ENCODE measurements at places on chromosomes 7 and 10. TPM values are rescaled to one million over a fixed set of nuclear protein-coding genes. Genes with fewer than 3 reads are reported as not detected.

DNA sequence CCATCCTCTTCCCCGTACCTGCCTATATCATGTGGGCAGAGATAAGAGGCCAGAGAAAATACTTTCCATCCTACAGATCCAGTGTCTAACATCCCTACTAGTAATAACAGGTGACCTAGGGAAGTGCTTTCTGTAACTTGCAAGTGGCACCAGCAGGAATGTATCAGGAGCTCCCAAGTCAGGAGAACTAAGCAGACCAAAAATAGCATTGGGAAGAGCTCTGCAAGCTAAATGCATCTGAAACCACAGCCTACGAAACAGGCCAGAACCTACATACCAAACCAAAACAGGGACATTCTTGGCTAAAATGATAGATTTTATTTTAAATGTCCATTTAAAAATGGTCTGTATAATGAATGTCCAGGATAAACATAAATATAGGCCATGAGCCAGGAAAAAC lies 680.8 kb downstream of the PHTF2 start:
- DNase-seq: no peak

GRCh38 chr7:93016681-93017381 lies 100.9 kb downstream of the SAMD9 start:
- no peak for DNase-seq

GRCh38 chr7:77536017-77536412 lies 1.1 kb upstream of the PTPN12 start:
- no peak for DNase-seq

- no peak for DNase-seq
Measured at GRCh38 chr10:35926846-35927245, 284.8 kb upstream of the FZD8 start.

ADAM22 gene
- total RNA-seq: 7.9 TPM

LDB3 gene
- 7.7 TPM for total RNA-seq
